Upper lobe of right lung (tissue), 1 donor: ENCODE measurements at places on chromosomes 5 and 9.

DNA sequence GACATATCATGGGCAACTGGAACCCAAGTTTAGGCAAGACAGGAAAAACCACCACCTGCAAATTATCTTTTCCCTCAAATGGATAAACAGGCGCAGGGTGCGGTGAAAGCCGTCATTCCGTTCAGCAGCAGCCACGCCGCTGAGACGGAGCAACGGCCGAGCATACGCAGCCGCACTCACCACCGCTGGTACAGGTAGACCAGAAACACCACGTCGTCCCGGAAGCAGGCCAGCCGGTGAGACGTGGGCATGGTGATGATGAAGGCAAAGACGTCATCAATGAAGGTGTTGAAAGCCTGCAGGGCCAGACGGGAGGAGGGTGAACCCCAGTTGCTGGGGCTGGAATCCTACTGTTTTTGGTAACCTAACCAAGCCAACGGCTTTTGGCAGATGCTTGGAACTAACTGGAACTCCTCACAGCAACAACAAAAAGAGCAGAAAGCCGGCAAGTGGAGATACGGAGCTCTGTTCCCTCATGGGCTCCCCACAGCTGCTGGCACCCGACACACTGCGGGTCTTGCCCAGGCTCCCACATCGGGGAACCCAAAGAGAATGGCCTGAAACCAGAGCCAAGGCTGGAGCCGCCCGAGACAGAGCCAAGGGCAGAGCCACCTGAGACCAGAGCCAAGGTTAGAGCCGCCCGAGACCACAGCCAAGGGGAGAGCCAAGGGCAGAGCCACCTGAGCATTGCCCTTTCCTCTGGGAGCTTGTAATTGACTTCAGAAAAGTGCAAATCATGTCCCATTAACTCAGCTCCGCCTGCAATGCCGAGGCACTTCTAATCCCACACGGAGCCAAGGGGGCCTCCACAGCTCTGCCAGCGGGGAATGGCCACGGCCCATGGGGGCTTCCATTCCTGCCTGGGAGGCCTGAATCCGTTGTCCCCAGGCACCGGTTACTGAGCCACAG is 24.2 kb downstream of the CLPTM1L start:
- peak; percentile 57 for DNase-seq

DNA sequence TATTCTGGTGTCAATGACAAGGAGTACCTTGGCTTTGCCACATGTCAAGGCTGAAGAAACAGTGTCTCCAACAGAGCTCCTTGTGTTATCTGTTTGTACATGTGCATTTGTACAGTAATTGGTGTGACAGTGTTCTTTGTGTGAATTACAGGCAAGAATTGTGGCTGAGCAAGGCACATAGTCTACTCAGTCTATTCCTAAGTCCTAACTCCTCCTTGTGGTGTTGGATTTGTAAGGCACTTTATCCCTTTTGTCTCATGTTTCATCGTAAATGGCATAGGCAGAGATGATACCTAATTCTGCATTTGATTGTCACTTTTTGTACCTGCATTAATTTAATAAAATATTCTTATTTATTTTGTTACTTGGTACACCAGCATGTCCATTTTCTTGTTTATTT is 19.8 kb downstream of the CD274 start:
- DNase-seq = no peak

DNA sequence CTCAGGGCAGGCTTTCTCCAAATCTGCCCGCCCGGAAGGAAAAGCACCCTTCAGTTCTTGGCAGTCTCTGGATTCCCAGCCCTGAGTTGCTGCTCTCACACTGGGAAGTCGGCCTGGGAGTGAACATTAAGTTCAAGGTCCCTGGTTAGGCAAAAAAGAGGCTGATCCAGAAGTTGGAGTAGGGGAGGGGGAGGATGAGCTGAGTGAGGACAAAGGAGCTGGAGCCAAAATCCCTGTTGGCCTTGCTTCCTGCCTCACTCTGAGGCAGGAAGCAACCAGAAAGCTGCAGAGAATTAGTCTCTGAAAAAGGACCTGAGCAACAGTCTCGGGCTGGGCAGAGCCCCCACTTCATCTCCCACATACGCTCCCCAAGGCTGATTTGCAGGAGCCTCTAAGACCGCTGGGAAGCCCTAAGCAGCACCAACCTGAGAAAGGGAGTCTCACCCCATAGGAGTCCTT is 15.0 kb upstream of the RPS14 start:
- DNase-seq = no peak

DNA sequence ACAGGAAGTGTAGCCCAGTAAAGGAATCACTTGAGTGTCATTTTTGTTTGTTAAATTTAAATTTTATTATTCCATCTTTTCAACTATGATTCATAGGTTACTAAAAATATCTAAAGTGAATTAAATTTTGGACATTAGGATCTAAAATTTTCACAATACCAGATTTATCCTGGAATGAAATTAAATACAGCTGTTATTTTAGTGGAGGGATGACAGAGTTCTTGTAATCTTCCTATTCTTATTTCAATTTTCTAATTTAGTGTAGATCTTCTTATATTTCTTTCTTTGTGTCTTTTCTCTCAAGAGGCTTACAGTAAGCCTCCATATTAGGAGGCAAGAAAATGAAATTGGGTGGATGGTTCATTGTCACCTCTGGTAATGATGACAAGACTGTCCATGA is 167.9 kb upstream of the TNC start:
- DNase-seq = no peak

DNA sequence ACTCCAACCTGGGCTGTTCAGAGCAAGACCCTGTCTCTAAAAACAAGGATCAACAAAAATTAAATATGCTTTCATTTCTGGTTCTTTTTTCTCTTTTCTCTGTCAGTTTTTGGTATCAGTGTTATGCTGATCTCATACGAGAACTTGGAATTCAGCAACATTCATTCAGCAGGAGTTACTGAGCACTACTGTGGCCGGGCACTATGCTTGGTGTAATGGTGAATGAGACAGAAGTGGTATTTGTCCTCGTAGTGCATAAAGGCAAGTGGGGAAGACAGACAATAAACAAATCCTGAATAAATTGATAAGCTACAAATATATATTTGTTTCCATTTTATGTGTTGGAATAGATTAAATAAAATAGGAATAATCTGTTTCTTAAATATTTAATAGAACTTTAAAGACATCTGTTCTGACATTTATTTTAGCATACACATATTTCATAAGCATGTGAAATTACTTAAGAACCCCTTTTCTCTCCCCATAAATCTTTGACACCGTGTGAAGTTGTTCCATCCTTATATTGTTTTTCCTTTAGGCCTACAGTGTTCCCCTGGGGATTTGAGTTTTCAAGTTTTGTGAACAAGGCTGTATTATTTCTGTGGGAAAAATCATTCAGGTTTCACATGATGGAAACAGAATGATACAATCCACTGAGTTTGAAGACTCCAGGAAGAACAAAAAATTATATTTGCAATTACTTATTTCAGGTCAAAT is 24.6 kb downstream of the UBAP1 start:
- no peak for DNase-seq

DNA sequence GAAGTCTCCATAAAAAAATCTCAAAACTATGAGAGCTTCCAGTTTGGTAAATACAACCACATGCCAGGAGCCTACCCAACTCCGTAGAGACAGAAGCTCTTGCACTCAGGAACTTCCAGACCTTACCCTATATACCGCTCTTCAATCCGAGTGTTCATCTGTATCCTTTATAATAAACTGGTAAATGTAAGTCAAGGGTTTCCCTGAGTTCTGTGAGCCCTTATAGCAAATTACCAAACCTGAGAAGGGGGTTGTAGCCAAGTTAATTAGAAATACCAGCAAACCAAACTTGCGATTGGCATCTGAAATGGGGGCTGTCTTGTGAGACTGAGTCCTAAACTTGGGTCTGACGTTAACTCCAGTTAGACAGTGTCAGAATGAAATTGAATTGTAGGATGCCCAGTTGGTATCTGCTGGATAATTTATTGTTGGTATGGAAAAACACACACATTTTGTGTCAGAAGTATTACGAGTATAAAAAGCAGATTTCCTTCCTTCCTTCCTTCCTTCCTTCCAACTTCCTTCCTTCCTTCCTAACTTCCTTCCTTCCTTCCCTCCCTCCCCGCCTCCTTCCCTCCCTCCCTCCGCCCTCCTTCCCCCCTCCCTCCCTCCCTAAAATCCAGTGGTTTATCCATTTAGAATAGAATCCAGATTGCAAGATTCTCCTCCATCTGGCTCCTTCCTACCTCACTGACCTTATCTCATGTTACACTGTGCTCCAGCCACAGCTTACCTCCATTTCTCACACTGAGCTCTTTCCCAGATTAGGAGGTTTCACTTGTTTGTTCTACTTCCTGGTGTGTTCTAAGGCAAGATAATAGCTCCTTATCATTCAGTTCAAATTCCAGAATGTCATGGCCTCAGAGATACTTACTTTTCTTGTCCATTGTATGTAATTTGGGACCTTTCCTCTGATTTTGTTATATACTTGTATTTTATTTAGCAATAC is 196.7 kb downstream of the WDR70 start:
- no peak for DNase-seq

DNA sequence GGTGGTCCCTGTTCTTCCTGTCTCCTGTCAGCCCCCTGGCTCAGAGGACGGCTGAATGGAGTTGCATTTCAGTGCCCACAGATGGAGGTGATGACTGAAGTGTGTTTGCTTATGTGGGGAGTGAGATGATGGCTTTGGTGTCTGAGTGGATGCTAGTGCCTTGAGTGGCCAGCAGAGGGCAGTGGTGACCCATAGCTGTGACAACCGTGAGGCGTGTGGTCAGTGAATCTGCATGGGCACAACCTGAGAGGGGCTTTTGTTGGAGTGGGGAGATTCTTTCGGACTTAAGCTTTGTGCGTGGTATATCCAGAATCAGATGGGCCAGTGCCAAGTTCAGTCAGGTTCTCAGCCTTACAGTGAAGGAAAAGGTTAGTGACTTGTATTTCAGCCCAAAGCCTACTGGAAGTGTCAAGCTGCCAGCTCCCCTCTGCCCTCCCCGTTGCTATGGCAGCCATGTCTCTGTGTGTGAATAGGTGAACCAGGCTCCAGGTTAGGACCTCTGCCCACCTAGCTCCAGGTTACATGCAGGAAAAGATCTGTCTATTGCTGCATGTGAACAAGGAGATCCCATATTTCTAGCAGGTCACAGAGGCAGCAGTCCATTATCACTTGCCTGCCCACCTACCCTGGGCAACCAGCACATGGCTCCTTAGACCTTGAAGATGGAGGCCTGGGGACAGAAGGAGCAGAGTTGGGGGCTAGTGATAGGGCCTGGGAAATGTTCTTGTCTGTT is 14.7 kb upstream of the CXXC5 start:
- peak; percentile 76 for DNase-seq

DNA sequence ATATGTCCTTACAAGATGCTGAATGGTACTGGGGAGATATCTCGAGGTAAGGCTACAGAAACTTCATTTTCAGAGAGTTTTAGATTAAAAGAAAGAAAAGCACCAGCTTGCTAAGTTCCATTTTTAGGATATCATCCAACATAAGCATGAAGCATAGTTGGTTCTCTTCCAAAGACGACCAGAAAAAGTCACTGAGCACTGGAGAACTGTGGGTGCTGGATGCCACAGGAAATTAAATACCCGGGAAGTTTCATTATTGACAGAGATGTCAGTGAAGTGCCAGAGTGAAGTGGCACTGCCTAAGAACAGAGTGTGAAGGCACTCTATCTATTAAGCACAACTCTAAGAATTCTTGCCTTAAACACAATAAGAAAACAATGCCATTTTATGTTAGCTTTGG is 76.8 kb downstream of the PIK3R1 start:
- no peak for DNase-seq

- DNase-seq = no peak
Measured at GRCh38 chr9:5851445-5851844, 18.5 kb upstream of the ERMP1 start.

GRCh38 chr9:109317311-109317978 is 3.4 kb downstream of the EPB41L4B start:
- DNase-seq = no peak

DNA sequence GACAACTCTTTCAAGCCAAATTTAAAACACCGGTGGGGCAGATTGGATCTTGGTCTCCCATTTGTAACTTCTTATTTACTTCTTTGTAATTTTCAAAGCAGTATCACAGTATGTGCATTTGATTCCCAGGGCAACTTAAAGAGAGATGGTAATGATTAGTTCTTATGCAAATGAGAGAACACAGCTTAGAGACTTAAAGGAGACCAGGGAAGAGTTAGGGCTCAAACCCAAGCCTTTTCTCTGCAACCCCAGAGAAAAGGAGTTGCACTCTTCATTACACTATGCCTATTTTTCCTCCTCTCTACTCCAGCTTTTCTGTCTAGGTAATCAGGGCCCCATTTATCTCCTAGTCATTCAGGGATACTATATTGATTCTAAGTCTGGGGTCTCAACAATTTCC is 237.8 kb upstream of the NMUR2 start:
- DNase-seq = no peak

DNA sequence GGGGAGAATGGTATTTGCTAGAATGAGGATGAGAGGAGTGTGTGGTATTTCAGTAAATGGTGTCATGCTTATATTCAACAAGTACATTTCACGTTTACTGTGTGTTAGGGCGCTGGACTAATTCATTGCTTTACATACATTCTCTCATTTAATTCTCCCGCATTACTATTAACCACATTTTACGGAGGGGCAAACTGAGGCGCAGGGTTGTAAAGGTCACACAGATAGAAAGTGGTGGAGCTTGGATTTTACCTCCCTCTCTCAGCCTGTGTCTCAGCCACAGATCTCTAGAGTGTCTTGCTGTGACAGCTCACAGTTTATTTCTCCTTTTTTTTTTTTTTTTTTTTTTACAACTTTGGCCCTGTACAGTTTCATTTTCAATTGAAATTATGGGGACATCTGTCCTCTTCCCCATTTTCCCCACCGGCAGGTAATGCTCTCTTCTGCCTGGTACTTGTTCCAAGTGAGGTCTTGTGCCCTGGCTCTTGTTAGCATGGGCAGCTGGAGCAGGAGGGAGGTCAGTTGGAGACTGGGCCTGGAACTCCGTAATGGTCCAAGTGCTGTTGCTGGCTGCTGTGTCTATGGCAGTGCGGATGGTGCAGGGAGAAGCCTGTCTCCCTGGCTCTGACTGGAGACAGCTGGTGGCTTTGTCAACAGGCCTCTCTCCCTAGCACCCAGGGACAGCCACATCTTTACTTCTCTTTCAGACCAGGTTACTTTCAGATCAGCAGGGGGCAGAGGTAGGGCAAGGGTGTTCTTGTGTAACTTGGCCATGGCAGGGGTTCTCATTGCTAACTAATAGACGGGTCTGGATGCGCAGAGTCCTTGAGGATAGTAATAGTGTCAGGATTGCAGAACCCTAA is 20.5 kb upstream of the NDST1 start:
- DNase-seq = no peak

DNA sequence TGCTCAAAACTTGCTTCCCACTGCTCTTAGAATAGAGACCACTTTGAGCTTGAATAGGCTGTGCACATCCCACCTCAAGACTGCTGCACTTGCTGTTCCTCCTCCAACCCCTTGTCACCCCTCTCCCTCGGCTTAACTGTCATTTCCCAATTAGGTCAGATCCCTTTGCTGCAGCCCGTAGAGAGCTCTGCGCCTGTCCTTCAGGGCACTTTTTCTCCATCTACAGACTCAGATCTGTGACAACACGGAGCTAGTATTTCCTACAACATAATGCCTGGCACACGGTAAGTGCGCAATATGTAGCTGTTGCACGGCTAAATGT is 485 bp upstream of the HABP4 start:
- no peak for DNase-seq

GRCh38 chr9:131738293-131739132 is 1.4 kb downstream of the RAPGEF1 start:
- DNase-seq = no peak

- no peak for DNase-seq
Measured at GRCh38 chr9:90607701-90608516, 34.7 kb downstream of the DIRAS2 start.

- DNase-seq = no peak
Measured at GRCh38 chr9:101858026-101858425, 119.6 kb upstream of the GRIN3A start.

GRCh38 chr5:9069650-9070049 is 476.2 kb downstream of the SEMA5A start:
- DNase-seq = no peak
